Stimulated activated CD4-positive, alpha-beta T cell treated with anti-CD3 and anti-CD28 coated beads, Interleukin-1b, Interleukin-23, amount 100 ng/mL, for 4 hours (primary cell): ENCODE measurements at places on chromosomes 11 and 22.

DNA sequence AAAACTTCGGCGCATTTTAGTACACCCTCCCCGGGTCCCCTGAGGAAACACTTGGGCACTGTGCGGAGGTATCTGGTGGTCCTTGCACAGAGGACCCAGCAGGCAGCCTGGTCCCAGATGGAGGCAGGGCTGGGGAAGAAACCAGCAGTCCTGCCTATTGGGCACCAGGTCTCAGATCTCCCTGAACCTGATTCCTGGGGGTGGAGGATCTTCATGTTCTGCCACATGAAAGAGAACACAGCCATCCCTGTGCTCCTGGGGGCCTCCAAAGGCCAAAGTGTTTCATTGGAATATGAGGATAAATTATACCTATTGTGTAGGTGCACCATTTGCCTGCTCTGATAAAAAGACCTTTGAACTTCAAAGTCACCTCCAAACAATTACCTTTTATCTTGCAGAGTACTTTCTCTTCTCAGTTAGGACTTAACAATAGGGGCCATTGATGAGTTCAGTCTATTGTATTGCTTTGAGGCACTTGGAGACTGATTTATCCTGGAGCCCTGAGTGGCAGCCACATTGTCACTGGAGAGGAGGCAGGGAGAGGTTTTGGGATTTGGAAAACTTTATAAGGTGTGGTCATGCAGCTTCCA is 1.8 kb downstream of the RCN1 start:
- DNase-seq, result no peak

- no peak for DNase-seq
Measured at GRCh38 chr11:45026835-45027234, 76.2 kb upstream of the TP53I11 start.

DNA sequence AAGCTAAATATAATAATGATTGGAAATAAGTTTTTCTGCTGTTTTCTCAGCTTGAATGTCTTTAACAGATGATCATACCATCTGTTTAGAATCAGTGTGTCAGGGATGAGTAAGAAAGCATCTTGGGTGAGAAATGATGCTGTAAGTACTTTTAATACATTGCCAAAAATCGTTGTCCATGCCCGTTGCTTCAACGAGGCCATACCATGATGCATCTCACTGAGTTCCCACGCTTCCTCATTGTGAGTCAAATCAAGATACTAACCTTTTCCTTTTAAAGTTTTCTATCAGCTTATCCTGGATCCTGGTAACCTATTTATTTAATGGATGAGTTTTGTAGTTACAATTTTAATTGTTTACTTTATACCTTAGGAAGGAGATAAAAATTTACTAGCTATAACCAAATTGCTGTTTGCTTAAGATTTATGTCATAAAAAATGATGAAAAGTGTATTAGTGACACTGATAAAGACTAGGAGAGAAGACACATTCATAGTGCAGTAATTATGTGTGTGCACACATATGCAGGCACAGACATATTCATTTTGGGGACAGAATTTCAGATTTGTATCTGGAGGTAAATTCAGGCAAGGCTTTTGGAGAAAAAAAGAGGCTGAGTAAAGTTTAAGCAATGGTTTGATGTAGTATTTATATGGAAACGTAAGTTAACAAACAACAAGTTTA is 154.8 kb downstream of the UVRAG start:
- no peak for DNase-seq

DNA sequence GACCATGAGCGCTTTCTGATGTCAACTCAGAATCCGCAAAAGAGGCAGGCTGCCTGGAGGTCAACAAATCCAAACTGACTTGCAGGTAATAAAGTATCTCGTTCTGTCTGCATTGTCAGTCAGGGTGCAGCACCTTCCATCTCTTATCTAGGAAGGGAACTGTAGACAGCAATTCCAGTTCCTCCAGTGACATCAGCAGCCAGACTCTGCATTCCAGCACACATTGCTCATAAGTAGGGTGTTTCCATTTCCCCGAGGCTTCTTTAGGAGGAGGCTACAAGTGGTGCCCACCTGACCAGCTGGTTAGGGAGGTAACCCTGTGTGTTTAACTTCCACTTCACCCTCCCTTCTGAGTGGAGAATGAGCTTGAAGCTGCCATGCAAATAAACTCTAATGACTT is 53.3 kb downstream of the NTM start:
- DNase-seq, result no peak

DNA sequence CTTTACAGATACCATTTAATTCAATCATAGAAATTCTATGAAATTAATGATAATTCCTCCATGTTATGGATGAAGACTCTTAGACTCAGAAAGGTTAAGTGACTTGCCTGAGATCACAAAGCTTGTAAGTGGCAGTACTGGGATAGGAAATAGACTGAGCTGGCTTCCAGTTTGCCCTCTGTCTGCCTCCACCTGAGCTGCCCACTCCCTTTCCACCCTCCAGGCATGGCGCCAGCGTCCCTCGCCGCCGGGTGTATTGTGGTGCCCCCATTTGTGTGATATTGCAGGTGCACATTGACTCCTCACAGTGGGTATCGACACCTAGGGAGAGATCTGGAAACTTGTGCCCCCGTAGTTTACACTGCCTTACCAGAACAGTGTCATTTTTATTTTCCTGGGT is 9.4 kb upstream of the RPS3 start:
- DNase-seq, result no peak

- no peak for DNase-seq
Measured at GRCh38 chr22:18997925-18998315, 61.8 kb upstream of the PRODH start.

DNA sequence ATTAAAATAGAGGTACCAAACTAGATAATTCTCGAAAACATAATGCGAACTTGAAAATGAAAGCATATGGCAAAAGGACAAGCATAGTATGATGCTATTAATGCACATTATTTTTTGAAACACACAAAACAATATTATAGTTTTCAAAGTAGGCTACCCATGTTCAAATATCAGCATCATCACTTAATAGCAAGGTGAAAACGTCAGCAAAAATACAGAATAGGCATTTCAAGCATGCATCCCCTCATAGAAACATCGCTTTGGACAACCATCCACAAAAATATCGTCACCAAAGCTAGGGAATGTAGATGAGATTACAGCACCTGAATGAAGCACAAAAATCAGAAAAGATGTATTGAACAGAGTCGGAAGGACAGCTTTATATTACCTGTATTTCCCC is 814.5 kb upstream of the LRRC4C start:
- no peak for DNase-seq

DNA sequence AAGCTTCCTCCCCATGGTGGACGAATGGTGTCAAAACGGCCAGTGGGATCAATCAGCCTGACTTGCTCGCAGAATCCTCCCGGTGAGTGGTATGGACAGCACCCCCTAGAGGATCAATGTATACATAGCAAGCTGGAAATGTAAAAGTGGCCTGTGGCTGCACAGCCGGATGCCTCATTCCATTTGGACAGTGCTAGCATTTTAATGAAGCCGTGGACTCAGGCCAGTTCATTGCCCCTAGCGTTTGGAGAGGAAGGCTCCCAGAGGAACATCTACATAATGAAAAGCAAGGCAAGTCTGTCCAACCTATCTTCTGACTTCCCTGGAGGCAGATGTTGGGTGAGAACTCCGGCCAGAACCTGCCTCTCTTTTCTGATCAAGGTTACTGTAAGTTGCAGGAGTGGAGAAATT is 942.3 kb downstream of the NTM start:
- DNase-seq, result no peak

GRCh38 chr11:114057605-114058004 is 1.9 kb upstream of the ZBTB16 start:
- no peak for DNase-seq

- no peak for DNase-seq
Measured at GRCh38 chr11:9697766-9698165, 33.9 kb downstream of the SWAP70 start.
